ENCODE measurements at places on chromosomes 7 and 10.

DNA sequence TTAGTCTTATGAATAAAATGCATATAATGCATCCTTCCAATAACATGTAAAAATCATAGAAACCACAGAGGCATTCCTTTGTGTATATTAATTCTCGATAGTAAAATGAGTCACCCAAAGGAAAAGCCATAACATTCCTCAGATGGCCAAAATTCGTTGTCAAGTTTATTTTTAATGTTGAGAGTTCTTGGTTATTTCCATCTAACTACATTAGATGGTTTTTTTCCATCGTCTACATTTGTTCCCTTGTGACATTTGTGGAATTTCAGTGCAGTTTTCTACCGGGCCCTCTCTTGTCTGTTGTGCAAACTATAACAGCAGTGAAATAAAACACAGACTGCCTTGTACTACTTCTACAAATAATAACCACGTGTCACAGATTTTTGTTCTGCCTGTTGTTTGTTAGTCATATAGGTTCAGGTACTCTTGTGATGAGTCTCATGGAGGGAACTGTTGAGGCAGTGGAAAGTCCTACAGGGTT is 54.7 kb upstream of the CCAR1 start:
- DNase-seq = no peak

DNA sequence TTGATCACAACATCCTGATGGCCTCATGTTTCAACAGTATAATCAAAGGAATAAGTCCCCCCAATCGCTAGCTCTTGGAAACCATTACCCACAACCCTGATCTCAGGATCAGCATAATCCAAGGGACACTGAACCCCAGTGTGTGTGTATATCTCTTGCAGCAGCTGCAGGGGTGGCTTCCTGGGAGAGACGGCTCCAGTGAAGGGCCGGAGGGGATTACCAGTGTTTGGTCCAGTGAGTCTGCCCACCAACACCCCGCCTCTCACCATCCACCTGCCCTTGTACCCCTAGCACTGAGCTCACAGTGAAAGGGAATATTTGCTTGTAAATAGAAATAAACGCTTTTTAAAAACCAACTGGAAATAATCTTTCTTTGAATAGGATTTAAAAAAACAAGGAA is 63.1 kb downstream of the FAM53B start:
- DNase-seq = no peak

- DNase-seq = no peak
Observed at GRCh38 chr7:81333004-81333403, 414.2 kb upstream of the SEMA3C start.

- DNase-seq = no peak
Observed at GRCh38 chr10:91210014-91210413, 10.4 kb upstream of the PCGF5 start.

DNA sequence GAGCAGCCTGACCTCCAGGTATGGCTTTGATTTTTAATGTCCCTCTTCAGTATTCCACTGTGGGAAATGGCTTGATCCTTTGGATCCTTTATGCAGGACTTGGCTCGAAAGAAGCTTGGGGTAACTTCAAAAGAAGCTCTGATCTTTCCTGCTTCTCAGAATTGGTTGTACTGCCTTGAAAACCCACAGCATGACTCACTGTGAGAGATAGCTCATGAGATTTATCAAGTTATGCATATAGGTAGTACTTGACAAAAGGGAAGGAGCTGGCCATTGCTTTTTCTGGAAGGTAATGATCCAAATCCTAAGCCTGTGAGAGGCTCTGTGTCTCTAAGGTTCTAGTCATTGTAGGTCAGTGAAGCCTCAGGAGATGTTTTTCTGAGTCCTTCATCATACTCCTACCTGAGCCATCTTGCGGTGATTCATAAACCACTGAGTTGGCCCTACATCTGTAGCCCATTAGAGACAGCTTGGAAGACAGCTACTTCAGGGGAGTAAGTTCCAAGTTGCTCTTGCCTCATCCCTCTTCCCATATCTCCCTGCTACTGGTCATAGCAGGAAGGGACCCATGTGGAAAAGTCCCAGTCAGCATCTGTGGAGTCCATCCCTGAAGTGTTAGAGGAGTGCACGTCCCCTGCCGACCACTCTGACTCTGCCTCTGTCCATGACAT is 36.7 kb upstream of the NFKB2 start:
- no peak for DNase-seq

All from GM23338 (cell line).